ENCODE measurements at places on chromosomes 1 and 21.
A peak's percentile ranks its signal among the peaks of the same experiment; 100 is the strongest.

DNA sequence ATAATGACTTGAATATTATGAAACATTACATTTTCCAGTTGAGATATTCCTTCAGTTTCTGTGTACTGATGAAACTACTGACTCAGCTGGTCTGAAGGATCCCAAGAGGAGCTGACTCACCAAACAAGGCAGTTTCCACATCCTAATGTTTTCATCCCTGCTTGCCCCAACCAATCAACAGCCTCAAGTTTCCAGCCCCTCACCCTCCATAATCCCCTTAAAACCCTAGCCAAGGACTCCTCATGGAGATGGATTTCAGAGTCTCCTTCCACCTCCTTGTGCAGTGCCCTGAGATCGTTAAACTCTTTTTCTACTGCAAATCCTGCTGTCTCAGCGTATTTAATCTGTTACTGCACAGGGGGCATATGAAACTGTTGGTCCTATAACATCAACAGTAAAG lies 83.1 kb upstream of the HAO2 start:
- no peaks in the 10 kb centered on the region for H3K36me3 ChIP-seq
- DNase-seq: no peak
- H3K4me1 ChIP-seq: no peaks in the 10 kb centered on the region

- H3K4me1 ChIP-seq: no peaks in the 10 kb centered on the region
- H3K27me3 ChIP-seq: peaks cover 13% of the 10 kb centered on the region
- H3K27ac ChIP-seq: no peak overlapping the region
- H3K4me3 ChIP-seq: no peak overlapping the region
- no peaks in the 10 kb centered on the region for H3K36me3 ChIP-seq
- DNase-seq: no peak
These were observed 585.7 kb upstream of the CAMK1G start for GRCh38 chr1:208997726-208998312.

- H3K27me3 ChIP-seq: no peaks in the 10 kb centered on the region
- H3K36me3 ChIP-seq: peaks cover 3% of the 10 kb centered on the region
- DNase-seq: no peak
These were observed 11.1 kb downstream of the EEIG2 start for GRCh38 chr1:108570998-108571401.

DNA sequence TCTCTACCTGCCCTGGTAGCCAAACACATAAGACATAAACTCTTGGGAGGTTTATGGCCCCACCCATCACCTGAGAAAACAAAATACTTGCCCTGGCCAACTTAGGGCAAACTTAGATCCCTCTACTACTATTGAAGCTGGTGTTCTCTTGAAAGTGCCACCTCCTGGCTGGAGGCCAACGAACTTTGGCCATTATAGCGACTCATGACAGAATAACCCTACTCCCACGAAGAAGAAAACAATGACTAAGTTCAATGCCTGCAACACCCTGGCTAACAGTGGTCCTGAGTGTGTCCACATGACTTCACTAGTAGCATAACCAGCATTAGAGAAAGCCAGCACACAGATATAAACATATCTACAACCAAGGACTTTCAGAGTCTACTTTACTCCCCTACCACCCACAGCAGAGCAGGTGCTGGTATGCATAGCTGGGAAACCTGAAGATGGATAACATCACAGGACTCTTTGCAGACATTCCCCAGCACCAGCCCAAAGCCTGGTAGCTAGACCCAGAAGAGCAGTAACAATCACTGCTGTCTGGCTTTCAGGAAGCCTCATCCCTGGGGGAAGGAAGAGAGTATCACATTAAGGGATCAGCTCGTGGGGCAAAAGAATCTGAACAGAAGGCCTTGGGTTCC lies 81.0 kb downstream of the SLC30A10 start:
- no peaks in the 10 kb centered on the region for H3K27me3 ChIP-seq
- no peak overlapping the region for H3K4me3 ChIP-seq
- no peak for DNase-seq
- no peak overlapping the region for H3K27ac ChIP-seq
- H3K36me3 ChIP-seq: no peaks in the 10 kb centered on the region

GRCh38 chr1:7458946-7459345 lies 312.1 kb upstream of the VAMP3 start:
- no peaks in the 10 kb centered on the region for H3K36me3 ChIP-seq
- H3K27me3 ChIP-seq: peaks cover 18% of the 10 kb centered on the region
- DNase-seq: no peak

DNA sequence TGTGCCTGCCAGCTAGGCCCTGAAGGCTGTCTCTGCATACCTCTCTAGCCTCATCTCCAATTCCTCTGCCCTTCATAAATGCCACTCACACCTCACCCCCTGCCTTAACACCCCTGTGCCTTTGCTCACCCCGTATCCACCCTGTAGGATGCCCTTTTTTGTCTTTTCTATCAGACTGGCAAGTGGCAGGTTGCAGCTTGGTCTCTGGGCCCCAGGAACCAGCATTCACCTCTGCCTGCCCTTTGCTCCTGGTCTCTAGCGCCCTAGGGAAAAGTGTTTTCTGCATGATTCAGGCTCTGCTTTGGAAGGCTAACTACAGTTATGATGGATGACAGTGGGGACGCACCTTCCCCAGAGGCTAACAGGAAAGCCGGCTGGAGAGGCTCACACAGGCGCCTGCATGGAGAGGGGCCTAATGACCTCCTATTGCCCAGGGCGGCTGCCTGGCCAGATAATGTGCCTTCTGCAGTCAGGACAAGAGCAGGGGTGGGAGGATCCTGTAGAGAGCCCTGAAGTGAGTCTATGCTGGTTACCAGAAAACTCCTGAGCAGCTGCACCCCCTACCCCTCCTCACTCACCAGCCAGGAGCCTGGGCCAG lies 11.2 kb downstream of the KANK4 start:
- no peak overlapping the region for H3K4me3 ChIP-seq
- H3K27me3 ChIP-seq: peaks cover 4% of the 10 kb centered on the region
- H3K36me3 ChIP-seq: no peaks in the 10 kb centered on the region
- no peaks in the 10 kb centered on the region for H3K4me1 ChIP-seq

DNA sequence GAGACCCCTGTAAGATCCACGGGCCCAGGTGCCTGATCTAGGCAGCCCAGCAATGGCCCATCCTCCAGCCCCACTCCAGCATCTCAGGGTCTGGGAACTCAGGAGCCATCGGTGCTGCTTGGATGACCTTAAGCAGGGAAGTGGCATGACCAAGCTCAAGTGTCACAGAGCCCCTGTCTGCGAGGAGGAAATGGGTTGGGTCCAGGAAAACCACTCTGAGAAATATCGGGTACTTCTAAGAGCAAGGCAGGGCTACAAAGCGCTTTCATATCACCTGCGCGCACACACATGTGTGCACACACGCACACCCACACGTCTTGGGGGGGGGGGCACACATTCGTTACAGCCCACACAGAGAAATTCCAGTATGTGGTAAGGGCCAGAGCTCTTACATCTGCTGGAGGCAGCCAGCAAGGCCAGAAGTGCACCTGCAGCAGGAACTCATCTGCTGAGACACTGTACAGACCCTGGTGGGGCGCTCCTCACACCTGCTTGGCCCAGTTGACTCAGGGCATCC lies 32.6 kb upstream of the SPOCD1 start:
- peak overlapping the region; percentile 64 for H3K4me3 ChIP-seq
- no peaks in the 10 kb centered on the region for H3K27me3 ChIP-seq

GRCh38 chr1:12177156-12177998 lies 10.6 kb downstream of the TNFRSF1B start:
- peak overlapping the region; percentile 98 for H3K27ac ChIP-seq
- peaks cover 95% of the 10 kb centered on the region for H3K4me1 ChIP-seq
- H3K36me3 ChIP-seq: no peaks in the 10 kb centered on the region

DNA sequence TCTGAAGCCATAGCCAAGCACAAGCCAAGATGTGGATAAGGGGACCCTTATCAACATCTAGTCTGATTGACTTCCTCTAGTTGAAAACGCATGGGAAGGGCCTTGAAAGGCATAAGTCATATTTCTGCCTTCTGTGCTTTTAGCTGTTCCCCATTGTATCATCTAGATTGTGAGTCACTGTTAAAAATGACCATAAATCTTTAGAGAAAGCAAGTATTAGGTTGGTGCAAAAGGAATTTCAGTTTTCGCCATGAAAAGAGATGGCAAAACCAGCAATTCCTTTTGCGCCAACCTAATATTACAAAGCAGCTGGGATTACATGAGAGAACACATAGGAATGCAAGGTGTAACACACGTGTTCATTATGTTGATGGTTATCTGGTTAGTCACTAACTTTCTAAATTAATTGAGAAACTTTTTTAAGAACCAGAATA lies 63.6 kb downstream of the CLIC6 start:
- no peak overlapping the region for H3K27ac ChIP-seq
- no peaks in the 10 kb centered on the region for H3K36me3 ChIP-seq
- H3K27me3 ChIP-seq: peaks cover 4% of the 10 kb centered on the region

DNA sequence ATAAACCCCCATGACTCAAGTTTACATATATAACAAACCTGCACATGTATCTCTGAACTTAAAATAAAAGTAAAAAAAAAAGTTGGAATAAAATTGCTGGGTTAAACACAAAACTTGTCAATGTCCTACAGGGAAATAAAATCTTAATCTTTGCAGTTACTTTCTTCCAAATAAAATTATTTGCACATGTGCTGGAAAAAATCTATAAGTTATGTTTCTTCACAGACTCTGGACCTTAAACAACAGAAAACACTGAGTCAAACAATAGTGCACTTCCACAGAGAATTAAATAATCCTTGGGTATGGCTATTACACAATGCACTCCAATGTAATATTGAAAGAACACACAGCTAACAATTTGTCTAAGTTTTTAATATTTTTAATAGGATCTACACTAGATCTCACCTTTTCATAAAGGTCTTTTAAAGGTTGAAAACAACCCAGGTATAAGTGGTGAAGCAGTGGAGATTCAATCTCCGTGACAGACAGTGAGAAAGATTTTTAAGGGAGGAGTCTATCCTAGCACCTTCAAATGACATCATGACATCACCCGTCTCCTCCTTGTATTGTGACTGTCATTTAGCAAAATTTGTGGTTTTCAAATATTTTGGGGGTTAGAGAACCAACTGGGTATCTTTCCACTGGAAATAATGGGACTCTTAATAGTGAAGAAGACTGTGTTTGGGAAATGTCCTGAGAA lies 25.2 kb upstream of the FGGY start:
- H3K27me3 ChIP-seq: peaks cover 21% of the 10 kb centered on the region
- no peak overlapping the region for H3K4me3 ChIP-seq
- H3K4me1 ChIP-seq: no peaks in the 10 kb centered on the region
- H3K27ac ChIP-seq: no peak overlapping the region
- H3K36me3 ChIP-seq: peaks cover 4% of the 10 kb centered on the region
- DNase-seq: no peak

DNA sequence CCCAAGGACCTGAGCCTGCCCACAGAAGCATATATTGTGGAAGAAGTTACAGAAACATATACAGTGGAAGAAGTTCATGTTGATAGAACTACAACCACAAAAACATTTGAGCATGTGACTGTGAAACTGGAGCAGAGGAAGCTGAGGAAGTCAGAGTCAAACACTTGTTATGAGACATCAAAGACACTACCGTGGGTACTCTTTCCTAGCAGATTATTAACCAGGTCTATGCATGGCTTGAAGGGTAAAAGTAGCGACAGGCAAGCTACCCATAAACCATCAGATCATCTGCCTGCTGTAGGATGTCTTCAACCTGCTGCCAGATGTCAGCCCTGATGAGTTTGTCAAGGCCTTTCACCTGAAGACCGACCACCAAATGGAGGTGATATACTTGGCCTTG lies 35.8 kb downstream of the IVNS1ABP start:
- DNase-seq: peak; percentile 38
- H3K4me1 ChIP-seq: peaks cover 54% of the 10 kb centered on the region
- H3K27me3 ChIP-seq: no peaks in the 10 kb centered on the region

- DNase-seq: no peak
- H3K36me3 ChIP-seq: no peaks in the 10 kb centered on the region
- no peaks in the 10 kb centered on the region for H3K27me3 ChIP-seq
- no peak overlapping the region for H3K27ac ChIP-seq
- no peak overlapping the region for H3K4me3 ChIP-seq
These were observed 30.4 kb upstream of the ZFYVE9 start for GRCh38 chr1:52111492-52111891.

- H3K27me3 ChIP-seq: no peaks in the 10 kb centered on the region
- H3K36me3 ChIP-seq: peaks cover 37% of the 10 kb centered on the region
- no peak overlapping the region for H3K27ac ChIP-seq
- H3K4me3 ChIP-seq: no peak overlapping the region
These were observed 67.0 kb upstream of the PTCH2 start for GRCh38 chr1:44909901-44910544.

All from naive thymus-derived CD8-positive, alpha-beta T cell (primary cell).